SJSA1 (cell line): ENCODE measurements at places on chromosomes 6 and 20. TPM values are rescaled to one million over a fixed set of nuclear protein-coding genes. Genes with fewer than 3 reads are reported as not detected.

Gene VSX1
- total RNA-seq: not detected in 2 replicates

Gene MYT1
- total RNA-seq: not detected in 2 replicates

Gene SMIM8
- 4.9 and 5.1 TPM in 2 replicates for total RNA-seq

Gene COX4I2
- not detected in 2 replicates for total RNA-seq
